ENCODE measurements at places on chromosomes 1 and 21. TPM values are rescaled to one million over a fixed set of nuclear protein-coding genes. Genes with fewer than 3 reads are reported as not detected.

The LCA5L gene
- 0.91 TPM for total RNA-seq

The UMODL1 gene
- not detected for total RNA-seq

The SLC37A1 gene
- total RNA-seq, result 8.7 TPM

The VANGL2 gene
- not detected for total RNA-seq

The CDK11B gene
- 6.7 TPM for total RNA-seq

The STYXL2 gene
- not detected for total RNA-seq

The SEMA4A gene
- 1.8 TPM for total RNA-seq

The DAP3 gene
- total RNA-seq, result 66.9 TPM

The ATXN7L2 gene
- total RNA-seq, result 1.9 TPM

The OR14A2 gene
- total RNA-seq, result not detected

The PYGO2 gene
- 5.9 TPM for total RNA-seq

The NFIA gene
- total RNA-seq, result 5.6 TPM

The OR2L13 gene
- total RNA-seq, result not detected

The PLPP3 gene
- 23.4 TPM for total RNA-seq

The KCNJ10 gene
- not detected for total RNA-seq

The AMY1C gene
- total RNA-seq, result not detected

The TMEM269 gene
- total RNA-seq, result not detected

The TMCC2 gene
- 1.9 TPM for total RNA-seq

The PERM1 gene
- not detected for total RNA-seq

The HPCAL4 gene
- total RNA-seq, result not detected

The HHIPL2 gene
- not detected for total RNA-seq

The KIAA0040 gene
- 21.4 TPM for total RNA-seq

The CENPL gene
- total RNA-seq, result 19.5 TPM

The FAM3B gene
- total RNA-seq, result not detected

The ATP6V0B gene
- total RNA-seq, result 124 TPM

The HMCN1 gene
- total RNA-seq, result 8.7 TPM

The SV2A gene
- 4.9 TPM for total RNA-seq

The DSCAM gene
- total RNA-seq, result not detected

The LCE1D gene
- total RNA-seq, result not detected

The NKAIN1 gene
- not detected for total RNA-seq

The LSS gene
- total RNA-seq, result 41.3 TPM

The RAB3GAP2 gene
- total RNA-seq, result 33.6 TPM

The DCDC2B gene
- total RNA-seq, result not detected
